ENCODE measurements at places on chromosomes 4 and X. TPM values are rescaled to one million over a fixed set of nuclear protein-coding genes. Genes with fewer than 3 reads are reported as not detected.

- no peak for DNase-seq
Observed at GRCh38 chr4:7657545-7658297, 223.0 kb upstream of the PSAPL1 start.

DNA sequence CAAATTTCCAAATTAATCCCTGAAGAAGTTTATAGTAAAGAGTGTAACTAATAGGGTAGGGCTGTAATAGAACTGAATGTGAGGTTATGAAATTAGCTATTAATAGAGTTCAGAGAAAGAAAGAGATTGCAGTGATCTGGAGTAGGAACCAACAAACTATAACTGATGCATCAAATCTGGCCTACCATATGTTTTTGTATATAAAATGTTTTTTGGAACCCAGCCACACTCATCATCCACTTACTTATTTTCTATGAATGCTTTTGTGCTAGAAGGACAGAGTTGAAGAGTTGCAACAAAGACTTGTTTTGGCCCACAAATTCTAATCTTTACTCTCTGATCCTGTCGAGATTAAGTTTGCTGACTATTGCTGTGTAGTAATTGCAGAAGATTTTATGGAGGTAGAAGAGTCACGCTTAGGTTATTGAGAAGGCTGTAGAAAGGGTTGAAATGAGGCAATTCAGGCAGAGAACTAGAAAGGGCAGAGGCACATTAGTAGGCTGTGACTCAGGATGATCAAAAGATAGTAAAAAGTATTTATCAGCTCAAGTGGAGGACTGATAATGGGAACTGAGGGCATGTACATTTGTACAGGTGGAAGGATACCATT, 298.7 kb upstream of the EMCN start:
- no peak for DNase-seq

DNA sequence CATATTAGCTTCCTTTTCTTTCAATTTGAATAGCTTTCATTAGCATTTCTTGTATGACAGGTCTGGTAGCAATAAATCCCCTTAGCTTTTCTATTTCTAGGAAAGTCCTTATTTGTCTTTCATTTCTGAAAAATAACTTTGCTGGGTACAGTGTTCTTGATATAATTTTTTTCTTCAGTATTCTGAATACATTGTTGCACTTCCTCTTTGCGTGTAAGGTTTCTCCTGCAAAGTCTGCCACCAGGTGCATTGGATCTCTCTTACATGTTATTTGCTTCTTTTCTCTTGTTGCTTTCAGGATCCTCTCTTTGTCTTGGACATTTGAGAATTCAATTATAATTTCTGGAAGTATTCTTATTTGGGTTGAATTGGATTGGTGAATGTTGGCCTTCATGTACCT, 663.7 kb downstream of the GRXCR1 start:
- no peak for DNase-seq

DNA sequence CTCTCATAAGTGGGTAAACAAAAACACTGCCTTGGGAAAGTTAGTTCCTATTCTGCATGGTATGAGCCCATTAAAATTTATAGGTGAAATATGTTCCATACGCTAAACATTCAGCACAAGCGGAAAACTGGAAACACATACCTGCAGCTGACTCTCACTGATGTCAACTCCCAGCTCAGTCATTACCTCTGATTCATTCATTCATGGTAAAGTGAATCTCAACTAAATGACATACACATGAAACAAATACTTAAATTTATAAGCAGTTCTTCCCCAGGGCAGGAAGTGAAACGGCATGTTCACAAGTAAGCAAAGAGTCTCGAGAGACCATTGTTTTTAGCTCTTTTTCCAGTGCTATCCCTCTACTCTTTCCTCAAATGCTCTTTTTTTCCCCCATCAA, 1.6 kb downstream of the SLC10A6 start:
- no peak for DNase-seq

GRCh38 chr4:147714575-147715401, 17.1 kb upstream of the ARHGAP10 start:
- DNase-seq, result peak; percentile 84

DNA sequence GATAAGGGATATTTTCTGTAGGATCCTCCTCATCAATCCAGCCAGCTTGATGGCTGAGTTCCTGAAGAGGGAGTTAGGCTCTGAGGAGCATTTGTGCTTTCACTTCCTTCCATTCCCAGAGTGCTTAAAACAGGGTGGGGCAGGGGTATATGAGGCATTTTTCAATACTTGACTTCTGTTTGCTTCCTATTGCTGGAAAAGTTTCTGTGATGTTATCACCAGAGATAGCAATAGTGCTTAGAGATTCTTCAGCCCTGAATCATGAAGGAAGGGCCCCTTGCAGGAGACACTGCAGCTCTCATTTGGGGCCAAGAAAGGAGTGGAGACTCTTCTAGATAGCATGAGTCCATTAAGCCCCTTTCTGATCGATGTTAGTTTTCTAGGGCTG, 166.7 kb upstream of the RPS6KA3 start:
- no peak for DNase-seq

- no peak for DNase-seq
Observed at GRCh38 chr4:66946761-66947160, 598.5 kb downstream of the CENPC start.

DNA sequence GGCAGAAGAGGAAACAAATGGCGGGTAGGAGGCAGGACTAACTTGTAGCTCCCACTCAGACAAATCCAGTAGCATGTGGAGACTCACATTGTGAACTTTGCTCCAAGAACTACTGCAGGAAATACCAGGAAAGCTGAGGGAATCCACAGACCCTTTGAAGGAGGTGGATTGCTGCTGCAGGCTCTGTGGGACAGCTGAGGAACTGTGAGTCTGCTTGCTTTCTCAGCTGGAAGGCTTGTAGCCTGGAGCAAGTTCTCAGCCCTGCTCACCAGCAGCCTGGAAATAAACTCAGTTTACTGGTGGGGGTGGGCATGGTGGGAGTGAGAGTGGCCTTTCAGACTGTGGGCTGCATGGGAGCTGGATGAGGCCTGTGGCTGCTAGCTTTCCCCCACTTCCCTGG, 16.0 kb downstream of the RTL3 start:
- no peak for DNase-seq

DNA sequence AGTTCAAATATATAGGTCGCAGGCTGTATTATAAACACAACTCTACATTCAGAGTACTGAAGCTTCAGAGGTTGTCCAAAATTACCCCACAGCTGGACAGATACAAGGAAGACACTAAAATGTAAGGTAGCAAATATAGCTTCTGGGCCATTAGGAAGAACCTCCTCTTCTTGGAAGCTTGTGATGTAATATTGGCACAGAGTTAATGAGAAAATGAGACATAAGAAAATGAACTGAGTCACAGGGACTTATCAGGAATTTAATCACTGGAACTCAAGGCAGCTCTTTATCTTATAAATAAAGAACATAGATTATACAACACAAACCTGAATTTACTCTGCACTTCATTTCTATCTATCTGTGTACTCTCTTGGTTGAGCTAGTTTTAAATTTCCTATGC, 344.7 kb downstream of the PCDH10 start:
- DNase-seq, result no peak

Gene ZNF711
- total RNA-seq, result not detected

Gene FDCSP
- total RNA-seq, result not detected

Gene RTL5
- 0.03 TPM for total RNA-seq

Gene PABPC5
- total RNA-seq, result 1.1 TPM

Gene TMSB15C
- not detected for total RNA-seq

Gene PI4K2B
- total RNA-seq, result 43.3 TPM

Gene ADAM29
- total RNA-seq, result not detected
